ENCODE measurements at places on chromosomes 2 and 18. TPM values are rescaled to one million over a fixed set of nuclear protein-coding genes. Genes with fewer than 3 reads are reported as not detected.

Gene C2orf72
- under 0.01 TPM for total RNA-seq

Gene ALMS1
- total RNA-seq, result 14.1 TPM

Gene POTEC
- total RNA-seq, result under 0.01 TPM

Gene RAB6C
- not detected for total RNA-seq

Gene CROCC2
- 0.14 TPM for total RNA-seq
